Sciatic nerve (tissue), 2 donors: ENCODE measurements at places on chromosomes 16 and 17.

DNA sequence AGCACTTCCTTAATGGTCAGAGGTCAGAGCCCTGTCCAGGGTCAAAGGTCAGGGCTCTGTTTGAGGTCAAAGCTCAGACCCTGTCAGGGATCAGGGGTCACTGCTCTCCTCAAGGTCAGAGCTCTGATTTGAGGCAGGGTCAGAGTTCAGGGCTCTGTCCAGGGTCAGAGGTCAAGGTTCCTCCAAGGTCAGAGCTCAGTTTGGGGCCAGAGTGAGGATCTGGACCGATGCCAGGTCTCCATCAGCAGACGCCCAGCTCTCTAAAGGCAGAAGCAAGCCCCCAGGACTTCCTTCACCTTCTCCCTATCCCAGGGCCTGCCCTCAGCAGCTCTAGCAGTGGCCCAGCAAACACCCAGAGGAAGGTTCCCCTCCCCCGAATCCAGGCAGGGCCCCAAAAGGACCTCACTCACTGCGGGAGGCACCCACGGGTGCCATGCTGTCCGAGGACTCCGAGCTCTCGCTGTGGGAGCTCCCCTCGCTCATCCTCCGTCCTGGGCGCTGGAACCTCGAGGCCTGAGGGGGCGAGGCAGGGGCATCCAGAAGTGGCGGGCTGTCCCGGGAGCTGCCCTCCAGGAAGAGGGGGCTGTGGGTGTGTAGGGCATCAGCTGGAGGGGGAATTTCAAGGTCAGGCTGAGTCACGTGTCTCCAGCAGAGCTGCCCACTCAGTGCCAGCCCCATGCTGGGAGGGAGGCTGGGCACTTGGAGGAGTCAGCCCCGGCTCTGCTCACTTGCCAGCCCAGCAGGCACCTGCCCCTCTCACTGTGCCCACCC, 26.7 kb downstream of the PIMREG start:
- DNase-seq = no peak

DNA sequence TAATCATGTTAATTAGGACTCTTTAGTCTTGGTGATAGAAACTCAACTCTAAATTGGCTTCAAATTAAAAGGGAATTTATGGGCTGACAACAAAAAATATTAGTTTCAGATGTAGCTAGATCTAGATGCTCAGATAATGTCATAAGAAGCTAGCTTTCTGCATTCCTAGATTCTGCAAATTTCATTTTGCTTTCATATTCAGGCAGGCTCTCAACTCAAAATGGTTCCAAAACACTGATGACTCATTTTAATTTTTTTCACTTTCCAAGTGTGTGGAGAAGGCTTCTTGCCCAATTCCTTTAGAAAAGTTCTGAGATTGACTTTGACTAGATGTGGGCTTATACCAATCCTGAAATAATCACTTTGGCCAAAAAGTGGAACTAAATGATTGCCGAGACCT, 236.7 kb upstream of the GOT2 start:
- DNase-seq = no peak

DNA sequence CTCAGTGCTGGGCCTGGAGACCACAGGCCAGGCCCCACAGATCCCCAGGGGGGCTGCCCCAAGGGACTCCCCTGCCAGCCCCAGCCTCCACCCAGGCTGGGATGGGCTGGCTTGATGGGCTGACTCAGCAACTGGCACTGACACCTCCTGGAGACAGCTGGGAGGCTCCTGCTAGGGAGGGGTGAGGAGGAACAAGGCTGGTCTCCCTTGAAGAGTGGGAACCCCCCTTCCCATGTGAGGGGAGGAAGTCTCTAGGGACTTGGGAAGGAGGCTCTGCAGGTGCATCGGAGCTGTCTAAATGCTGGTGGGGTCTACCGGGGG, 10.4 kb downstream of the NHERF1 start:
- no peak for DNase-seq

DNA sequence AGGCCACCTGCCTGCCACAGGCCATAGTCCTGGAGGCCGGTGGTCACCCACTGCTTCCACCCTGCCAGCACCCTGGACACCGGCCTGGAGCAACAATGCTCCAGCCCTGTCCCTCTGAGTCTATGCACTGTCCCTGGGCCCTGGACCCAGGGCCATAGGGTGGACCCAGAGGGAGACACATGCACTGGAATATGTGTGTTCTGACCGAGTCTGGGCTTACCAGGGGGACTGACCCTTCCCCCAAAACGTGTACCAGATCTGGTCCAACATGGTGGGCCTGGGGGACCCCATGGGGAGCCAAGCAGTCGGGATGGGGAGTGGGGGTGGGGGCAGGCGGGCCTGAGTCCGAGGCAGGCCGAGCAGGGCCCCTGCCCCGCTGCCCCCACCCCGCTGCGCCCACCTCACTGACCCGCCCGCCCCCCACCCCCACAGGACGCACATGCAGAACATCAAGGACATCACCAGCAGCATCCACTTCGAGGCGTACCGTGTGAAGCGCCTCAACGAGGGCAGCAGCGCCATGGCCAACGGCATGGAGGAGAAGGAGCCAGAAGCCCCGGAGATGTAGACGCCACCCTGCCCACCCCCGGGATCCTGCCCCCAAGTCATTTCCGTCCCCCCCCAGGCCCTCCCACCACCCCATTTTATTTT, 357.4 kb downstream of the SEC14L1 start:
- peak; percentile 54 for DNase-seq

DNA sequence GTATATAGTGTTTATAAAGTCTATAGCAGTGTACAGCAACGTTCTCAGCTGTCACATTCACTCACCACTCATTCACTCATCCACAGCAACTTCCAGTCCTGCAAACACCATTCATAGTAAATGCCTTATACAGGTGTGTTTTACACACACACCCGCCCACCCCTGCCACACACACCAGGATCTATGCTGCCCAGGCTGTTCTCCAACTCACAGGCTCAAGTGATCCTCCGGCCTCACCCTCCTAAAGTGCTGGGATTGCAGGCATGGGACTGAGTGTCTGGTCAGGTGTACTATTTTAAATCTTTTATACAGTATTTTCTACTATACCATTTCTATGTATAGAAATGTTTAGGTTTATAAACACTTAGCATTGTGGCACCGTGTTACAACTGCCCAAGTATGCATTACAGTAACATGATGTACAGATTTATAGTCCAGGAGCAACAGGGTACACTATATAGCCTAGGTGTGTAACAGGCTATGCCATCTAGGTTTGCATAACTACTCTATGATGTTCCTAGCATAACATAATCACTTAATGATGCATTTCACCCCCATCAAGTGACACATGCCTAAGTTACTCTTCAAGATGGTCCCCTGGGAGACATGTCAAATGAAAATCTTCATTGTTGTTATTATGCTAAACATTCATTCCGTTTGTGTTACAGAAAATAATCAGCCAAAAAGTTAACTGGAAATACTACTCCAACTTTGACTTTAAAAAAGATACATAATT, 42.5 kb downstream of the CREBBP start:
- DNase-seq = no peak

DNA sequence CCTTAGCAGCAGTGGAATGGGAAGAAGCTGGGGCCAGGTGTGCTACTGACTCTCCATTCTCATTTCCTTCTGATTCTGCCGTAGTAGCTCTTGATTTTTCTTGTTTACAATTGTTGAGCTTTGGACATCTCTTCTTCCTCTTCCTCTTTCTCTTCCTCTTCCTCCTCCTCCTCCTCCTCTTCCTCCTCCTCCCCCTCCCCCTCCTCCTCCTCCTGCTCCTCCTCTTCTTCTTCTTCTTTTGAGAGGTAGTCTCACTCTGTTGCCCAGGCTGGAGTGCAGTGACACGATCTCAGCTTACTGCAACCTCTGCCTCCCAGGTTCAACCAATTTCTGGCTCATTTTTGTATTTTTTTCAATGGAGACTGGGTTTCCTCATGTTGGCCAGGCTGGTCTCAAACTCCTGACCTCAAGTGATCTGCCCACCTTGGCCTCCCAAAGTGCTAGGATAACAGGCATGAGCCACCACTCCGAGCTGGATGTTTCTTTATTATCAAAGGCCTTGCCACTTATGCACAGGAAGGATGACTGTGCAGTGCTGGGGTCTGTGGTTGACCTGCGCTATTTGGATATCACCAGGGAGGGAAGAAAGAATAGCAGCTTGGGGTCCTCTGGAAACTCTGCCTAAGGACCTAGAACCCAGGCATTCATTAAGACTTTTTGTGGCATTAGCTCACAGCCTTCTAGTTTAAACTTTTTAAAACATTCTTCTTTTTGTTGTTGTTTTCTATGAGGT, 127.8 kb upstream of the KCNJ16 start:
- no peak for DNase-seq

GRCh38 chr16:56388209-56388608, 37.1 kb downstream of the AMFR start:
- no peak for DNase-seq

DNA sequence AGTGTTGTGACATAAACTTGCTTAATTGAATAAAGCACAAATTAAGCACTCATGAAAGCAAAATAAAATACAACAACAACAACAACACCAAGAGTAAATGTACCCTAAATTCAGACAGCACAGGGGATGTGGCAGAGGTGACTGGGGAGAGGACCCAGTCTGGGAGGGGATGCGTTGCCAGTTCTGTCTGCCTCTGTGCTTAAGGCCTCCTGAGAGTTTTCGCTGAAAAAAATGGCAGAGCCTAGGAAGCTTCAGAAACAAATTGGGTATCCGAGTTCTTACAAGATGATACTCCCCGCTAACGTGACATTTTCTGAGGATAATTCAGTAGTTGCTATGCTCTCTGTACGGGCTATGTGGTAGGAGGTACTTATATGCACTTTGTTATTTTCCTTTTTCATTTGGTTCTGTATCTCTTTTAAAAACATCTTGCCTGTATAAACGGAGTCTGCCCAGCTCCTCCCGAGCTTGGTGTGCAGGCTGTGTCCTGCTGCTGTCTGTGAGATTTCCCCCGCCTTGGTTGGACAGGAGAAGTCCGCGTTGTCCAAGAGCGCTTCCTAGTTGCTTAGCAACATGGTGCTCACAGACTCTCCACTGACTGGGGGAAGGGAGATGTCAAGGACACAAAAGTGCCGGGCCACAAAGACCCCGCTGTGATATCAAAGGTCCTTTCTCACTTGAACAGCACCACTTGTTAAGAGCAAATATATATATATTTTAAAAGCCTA, 134.2 kb upstream of the CPHXL start:
- DNase-seq = no peak

- no peak for DNase-seq
Observed at GRCh38 chr16:90015586-90016338, 3.5 kb downstream of the DBNDD1 start.

DNA sequence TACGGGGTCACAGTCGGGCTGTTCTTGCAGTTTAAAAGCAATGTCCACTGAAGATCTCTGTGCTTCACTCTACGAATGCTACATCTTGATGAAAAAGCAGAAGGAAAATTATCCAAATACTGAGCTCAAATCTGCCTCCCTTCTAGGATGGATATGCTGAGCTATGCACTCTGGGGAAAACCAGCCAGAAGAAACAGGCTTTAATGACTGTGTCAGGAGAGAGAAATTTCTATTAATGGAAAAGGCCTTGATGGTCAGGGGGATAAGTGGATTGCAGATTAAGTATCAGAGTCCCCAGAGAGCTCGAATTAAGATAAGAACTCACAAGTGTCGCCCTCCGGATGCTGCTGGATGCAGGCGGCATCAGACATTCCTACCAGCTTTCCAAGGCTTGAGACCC, 39.6 kb upstream of the RCVRN start:
- DNase-seq = no peak
